Stimulated activated naive CD8-positive, alpha-beta T cell treated with anti-CD3 and anti-CD28 coated beads, Interleukin-15, amount 100 ng/mL, for 72 hours (primary cell): ENCODE measurements at places on chromosomes 11 and 22.
A peak's percentile ranks its signal among the peaks of the same experiment; 100 is the strongest.

DNA sequence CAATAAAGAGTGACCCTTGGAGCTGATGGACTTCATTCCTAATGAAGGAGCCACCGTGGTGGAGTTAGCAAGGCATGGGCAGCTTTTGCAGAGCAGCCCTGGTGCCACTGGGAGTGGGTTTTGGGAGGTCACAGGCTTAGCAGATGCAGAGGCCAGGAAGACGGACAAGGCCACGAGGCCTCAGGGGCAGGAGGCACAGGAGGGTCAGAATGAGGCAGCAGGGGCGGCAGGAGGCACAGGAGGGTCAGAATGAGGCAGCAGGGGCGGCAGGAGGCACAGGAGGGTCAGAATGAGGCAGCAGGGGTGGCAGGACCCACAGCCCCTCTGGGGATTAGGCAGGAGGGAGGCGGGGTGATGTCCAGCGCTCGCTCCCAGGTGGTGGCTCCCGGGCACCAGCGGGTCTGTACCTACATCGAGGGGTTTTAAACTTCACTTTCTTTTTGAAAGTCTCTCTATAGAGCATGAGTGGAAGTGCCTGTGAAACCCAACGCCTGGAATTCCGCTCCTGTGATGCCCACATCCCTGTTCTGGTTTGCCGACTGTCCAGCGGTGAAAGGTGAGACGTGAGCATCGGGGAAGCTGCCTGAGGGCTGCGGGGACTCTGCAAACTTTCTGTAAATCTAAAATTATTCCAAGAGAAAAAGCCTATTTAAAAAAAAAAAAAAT, 521.6 kb downstream of the BRD1 start:
- DNase-seq, result no peak

- DNase-seq, result peak; percentile 27
These were observed 89.9 kb downstream of the PPP6R3 start for GRCh38 chr11:68550485-68550817.

DNA sequence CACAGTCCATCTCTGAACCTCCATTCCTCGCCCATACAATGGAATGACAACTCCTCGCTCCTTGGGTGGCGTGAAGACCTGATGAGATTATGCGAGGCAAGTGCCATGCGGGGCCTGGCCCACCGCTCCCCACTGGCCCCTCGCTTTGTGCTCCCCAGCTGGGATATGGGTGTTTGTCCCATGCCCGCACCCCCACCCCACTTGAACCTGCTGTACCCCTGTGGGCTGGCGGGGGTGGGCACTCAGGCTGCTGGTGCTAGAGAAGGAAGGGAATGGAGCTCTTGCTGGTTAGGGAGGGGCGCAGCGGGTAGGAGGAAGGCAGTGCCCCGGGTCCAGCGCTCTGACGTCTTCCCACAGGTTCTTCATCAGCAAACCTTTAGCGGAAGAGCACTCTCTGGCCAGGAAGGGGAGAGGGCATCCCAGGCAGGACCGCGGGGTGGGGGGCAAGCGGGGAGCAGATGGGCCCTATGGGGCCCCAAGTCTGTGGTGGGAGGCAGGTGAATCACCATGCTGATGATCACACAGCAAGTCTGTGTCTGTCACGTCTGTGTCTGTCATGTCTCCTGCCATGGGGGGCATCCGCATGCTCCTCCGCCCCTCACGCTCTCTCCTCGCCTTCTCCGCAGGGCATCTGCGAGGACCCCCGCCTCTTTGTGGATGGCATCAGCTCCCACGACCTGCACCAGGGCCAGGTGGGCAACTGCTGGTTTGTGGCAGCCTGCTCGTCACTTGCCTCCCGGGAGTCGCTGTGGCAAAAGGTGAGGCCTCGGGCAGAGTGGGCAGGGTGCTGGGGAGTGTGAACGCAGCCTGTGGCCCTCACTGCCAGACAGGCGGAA, 9.4 kb upstream of the OMP start:
- DNase-seq, result no peak

DNA sequence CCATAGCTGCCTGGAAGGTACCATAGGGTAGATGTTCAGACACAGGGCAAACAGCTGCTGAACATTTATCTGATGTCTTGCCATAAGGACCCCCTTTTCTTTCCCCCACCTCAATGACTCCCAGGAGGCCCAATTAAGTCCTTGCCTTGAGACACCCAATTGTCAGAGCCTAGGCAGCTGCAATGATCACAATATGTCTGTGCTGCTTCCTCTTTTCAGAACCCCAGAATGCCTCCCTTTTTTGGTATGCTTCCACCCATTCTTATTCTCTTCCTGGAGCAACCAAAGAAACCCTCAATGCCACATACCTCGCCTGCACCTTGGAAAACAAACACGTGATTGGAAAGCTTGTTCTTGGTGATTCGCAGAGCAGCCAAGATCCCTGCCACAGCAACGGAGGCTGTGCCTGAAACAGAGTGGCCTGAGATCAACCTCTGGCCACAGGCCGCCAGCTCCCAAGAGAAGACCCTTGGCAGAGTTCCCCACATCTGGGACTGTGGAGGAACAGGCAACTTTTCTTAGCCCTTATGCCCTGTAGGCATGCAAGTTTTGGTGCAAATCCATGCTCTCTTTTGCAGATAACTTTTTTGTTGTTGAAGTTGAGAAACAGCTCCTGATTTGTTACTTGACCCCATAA, 75.4 kb downstream of the CCDC81 start:
- no peak for DNase-seq

DNA sequence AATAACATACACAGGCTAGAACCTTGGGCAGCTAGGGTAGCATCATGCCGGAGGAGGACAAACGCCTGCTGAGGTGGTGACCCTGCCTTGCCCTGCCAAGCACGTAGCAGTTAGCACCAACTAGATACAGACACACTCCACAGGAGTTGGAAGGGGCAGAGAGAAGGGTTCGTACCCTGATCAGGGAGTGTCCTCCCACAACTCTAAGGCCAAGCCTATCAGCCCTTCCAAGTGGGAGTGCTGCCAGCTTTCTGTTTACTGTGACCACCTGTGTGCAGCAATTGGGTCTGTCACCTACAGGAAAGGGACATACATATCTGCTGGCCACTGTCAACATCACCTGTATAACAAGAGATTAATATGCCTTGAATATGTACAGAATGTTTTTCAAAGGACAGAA, 1.9 kb upstream of the THAP7 start:
- DNase-seq, result no peak

GRCh38 chr11:68047437-68048290, 8.8 kb downstream of the TCIRG1 start:
- no peak for DNase-seq

DNA sequence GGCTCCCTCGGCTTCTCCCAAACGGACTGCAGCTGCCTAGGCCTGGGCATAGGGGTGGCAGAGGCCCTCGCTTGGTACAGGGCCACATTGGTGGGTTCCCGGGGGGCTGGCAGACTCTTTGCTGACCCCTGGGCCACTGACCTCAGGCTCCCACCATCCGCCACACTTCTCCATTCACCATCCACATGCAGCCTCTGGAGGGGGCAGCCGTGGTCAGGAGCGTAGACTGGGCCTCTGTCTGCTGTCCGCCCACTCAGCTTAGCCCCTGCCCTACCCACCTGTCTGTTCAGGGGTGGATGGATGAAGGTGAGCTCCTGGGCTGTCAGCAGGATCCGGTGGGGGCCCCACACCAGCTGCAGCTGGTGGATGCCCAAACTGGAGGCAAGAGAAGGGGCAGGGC, 45.7 kb upstream of the LRRC32 start:
- no peak for DNase-seq

DNA sequence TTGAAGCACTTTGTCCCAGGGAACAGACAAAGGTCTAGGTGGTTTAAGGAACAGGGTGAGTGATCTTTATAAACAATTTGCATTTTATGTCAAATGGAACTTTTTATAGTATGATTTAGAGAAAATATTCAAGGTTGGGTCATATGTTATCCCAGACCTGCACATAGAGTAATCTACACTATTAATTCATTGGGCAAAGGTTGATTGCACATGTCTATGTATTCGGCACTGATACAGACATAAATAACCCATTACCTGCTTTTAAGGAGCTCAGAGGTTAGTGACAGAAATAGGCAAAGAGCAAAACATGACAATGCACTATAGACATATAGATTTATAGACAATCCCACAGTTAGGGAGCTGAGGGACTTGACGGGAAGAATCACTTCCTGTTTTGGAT, 141.5 kb upstream of the UBASH3B start:
- no peak for DNase-seq

DNA sequence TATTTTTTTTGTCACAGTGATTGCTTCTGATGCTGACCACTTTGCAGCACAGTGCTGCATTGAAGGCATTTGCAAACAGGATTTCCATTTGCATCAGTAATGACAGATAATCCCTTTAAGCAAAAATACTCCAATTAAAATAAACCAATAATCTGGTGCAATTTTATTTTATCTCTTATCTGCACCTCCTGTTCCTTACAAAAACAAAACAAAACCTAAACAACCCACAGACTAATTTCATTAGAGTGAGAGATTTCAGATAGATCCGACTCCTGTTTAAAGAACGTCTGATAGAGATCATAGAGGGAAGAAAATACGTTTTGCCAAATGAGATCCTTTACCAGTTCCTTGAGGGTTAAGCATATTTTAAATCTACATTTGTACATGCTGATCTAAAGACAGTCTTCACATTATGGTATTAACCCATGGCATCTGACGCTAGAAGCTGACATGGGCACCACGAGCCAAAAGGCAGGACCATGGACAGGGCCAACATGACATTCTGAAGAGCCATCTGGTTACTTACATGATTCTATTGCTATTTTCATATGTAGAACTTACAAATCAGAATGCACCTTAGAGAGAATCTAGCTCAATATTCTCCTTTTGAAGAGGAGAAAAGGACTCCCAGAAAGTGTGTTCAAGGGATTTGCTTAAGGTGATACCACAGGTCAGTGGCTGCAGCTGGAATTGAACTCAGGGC, 286.2 kb upstream of the NARS2 start:
- no peak for DNase-seq

GRCh38 chr11:73971175-73971719, 11.4 kb downstream of the UCP2 start:
- DNase-seq, result no peak
